ENCODE measurements at places on chromosomes 3 and 15.
A peak's percentile ranks its signal among the peaks of the same experiment; 100 is the strongest.

- no peak for DNase-seq
Measured at GRCh38 chr3:23232016-23232415, 28.9 kb downstream of the UBE2E2 start.

GRCh38 chr3:3372210-3372777 is 192.8 kb upstream of the CRBN start:
- no peak for DNase-seq

DNA sequence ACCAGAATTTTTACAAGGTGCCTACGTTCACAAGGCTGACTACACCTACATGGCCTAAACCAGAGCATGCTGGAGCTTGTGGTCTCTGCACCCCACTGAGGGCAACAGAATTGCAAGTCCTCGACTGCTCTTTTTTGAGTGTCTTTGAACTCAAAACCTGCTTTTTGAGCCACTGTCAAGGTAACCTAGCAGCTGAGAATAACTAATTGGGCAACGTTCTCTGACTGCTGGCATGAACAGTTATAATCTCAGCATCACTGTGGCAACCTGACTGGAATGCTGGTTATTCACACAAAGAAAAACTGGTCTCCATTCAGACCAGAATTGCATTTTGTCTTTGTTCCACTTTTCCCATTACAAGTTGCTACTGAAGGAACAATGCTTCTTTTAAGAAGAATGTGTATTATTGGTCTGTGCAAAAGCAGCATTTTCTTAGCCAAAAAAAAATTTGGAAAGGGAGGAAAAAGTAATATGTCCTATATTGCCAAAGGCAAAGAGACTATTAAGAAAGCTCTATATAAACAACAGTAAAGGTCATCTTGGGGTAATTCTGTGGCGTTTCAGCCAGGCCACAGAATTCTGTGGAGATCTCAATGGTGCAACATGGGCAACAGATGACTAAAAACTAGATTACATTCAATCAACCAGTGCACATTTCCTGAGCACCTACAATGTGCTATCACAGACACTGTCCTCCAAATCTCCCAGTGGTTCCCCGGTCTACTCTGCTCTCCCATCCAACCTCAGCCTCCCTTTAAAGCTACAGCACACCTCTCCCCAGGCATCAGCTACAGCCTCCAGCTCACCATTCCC is 76.8 kb downstream of the TNIK start:
- DNase-seq = no peak

GRCh38 chr3:130895690-130896488 is 2.0 kb downstream of the ATP2C1 start:
- DNase-seq = no peak

DNA sequence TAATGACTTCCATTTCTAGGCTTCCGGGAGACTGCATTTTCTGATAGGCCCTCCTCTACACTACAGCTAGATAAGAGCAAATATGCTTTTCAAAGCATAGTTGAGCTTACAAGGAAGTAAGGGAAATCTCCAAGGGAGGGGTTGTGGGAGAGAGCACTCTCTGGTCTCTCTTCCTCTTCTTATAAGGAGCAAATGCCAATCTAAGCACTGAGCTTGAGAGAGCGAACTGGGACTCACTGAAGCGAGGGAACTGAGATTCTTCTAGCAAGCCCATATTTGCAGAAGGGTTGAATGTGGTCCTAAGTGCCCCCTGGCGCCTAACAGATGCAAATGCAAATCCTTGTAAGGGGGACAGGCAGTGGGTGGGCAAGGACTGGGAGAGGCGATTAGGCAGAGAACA is 164.8 kb downstream of the ERC2 start:
- no peak for DNase-seq

GRCh38 chr3:179651687-179652446 is 973 bp upstream of the USP13 start:
- no peak for DNase-seq

DNA sequence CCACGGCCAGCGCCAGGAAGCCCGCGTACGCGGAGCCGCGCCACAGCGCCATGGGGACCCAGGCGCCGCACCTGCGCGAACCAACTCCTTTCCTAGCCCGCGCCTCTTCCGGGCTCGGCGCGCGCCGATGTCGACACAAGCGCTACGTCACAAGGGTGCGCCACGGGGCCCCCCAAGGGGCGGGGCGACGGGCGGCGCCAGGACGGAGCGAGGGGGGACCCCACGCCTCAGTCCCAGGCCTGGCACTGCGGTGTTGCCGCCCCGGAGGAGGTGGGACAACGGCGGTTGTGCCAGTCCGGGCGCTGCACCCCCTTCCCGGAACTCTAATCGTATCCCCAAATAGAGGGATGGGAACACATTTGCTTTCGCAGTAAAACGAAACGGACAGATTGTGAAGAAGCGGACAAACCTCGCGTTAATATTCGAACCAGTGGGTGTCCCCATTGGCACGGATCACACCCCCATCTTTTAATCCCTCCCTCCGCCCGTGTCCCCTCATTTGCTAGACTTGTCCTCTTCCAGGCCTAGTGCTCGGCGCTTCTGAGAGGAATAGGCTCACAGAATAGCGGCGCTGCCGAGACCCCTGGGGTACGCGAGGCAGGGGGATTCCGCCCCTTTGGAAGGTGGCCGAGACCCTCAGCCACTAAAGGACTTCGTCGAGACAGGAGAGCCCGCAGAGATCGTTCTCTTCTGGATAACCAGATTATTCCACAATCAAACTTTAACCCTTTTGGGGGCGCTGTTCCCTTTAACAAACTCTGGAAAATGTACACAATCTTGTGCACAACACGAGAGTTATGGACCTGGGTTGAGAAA is at the start of gene ADPGK:
Gene ADPGK, minus strand, starts transcription at position 119 of the 816 bp plus-strand sequence. Its CDS starts 67 bp downstream, at position 52.
- DNase-seq = peak; percentile 82

- DNase-seq = no peak
Measured at GRCh38 chr3:176037636-176038035, 1159.6 kb downstream of the TBL1XR1 start.

DNA sequence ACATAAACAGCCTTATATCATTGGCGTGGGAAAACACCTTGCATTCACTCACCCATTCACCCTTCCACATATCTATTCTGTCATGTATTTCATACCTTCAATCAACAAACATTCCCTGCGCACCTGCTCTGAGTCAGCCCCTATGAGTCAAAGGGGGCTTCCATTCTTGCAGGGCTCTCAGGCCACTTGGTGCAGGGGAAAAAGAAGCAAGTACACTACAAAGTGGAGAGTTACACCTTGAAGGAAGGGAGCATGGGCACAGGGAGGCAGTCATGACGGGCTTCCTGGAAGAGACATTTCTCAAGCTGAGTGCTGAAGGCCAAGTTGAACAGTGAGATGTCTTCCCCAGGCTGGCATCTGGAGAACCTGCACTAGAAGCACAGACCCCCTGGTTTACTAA is 4.6 kb upstream of the AMOTL2 start:
- DNase-seq = no peak

DNA sequence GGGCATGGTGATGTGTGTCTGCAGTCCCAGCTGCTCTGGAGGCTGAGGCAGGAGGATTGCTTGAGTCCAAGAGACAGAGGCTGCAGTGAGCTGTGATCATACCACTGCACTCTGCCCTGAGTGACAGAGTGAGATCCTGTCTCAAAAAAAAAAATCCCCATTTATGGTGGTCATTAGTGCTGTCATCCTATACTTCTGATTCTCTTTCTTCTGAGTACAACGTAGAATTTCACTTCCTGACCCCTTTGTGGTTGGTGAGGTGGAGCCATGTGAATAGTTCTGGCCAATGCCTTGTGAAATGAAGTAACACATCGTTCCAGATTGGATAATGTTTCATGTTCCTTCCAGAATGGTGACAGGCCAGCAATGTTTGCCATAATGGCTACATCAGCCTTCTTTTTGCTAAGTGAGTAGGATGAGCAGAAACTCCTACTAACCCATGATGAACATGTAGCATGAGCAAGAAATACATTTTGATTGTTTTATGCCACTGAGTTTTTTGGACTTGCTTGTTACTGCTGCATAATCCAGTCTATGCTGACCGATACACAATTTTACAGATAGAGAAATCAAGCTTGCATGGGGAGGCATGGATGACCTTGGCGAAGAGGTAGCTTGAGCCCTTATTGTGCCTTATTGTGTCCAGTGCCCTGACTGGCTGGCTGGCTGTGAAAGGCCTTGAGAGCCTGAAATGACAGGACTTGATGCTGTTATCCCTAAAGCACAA is 30.9 kb upstream of the TLE3 start:
- no peak for DNase-seq

DNA sequence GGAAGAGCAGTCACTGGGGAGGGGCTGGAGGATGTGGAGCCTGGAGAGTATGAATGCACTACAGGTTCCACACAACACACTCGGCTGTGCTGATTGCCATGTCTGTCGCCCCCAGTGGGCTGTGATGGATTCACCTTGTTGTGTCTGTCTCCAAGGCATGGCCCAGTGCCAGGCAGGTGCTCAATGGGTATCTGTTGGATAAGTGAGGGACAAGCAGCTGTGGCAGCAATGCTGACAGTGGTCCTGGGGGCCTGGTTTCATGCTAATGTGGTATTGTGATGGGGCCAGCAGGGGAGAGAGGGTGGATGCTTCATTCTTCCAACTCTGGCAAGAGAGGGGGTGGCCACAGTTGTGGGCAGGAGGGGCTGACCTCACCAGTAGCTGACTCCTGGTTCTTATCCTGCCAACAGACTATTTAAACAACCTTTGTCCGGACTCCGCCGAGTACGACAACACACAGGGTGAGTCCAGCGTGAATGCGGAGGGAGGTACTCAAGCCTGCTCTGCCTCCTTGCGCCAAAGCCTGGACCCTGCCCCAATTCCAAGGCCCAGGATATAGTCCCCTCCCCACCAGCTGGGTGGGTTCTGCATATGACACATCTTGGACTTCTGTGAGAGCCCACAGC is 47.3 kb upstream of the NR2C2 start:
- no peak for DNase-seq

- DNase-seq = no peak
Measured at GRCh38 chr3:146217324-146217723, 33.6 kb downstream of the PLSCR4 start.

GRCh38 chr15:92930776-92931175 is 30.7 kb downstream of the CHD2 start:
- no peak for DNase-seq

DNA sequence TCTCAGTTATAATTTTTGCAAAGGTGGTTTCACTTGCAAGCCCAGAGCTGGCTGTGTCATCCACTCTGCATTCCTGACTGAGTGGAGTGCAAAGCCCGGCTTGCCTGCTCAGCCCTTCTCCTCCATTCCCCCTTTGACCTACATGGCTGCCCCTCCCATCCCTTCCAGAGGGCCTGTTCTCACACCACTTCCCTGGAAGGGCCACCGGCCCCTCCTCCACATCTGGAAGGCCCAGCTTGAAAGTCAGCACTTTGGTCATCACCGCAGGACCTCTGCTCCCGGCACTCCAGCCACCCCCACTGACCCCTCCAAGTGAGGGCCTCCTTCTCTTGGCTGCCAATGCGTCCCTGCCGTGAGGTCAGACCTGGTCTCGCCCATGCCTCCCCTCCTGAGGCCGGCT is 74.1 kb upstream of the RNF7 start:
- no peak for DNase-seq

DNA sequence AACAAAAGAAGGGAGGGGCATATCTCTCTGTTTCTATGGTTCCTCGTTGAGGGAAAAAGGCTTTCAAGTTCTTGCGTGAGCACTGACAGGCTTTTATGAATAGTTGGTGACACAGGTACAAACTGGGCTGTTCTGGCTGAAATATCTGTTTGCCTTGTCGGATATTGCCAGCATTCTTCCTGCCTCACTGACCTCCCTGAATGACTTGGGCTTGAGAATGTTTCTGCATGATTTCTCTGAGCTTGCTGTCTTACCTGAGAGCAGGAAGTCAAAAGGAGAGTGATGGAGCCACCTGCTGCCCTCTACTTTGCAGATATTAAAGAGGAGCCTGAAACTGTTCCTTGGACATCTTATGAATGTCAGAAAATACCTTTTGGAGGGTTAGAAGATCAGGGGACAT is 4.8 kb downstream of the GCNT3 start:
- no peak for DNase-seq

GRCh38 chr3:123791417-123791816 is 92.7 kb downstream of the MYLK start:
- DNase-seq = no peak

DNA sequence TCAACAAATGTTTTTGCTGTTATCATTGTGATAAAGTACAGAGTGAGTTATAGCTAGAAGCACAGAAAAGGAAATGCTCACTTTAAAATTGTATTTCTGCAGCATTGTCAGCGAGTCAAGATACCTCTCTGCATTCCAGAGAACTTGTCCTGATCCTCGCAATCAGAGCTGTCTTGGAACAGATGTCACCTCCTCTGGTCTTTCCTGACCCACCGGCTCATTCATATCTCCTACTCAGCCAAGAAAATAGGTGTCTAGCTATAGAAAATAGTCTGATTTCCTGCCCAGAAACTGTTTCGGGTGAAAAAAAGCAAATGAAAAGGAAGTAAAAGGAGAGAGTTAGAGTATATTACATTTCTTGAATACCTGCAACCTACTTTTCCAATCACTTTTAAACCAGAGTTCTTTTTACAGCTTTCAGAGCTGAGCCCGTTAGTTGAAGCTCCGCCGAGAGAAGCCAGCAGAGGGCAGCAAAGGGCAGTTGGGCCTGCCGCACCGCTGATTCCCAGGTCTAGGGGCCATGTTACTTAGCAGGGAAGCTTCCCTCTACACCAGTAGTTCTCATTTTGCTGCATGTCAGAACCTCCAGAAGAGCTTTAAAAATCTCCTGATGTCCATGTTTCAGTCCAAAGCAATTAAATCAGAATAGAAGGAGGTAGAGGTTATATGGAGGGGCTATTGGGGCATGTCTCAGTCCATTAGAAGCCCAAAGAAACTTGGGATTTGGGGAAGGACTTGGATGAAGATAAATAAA is 185.7 kb upstream of the THRB start:
- DNase-seq = peak; percentile 16

DNA sequence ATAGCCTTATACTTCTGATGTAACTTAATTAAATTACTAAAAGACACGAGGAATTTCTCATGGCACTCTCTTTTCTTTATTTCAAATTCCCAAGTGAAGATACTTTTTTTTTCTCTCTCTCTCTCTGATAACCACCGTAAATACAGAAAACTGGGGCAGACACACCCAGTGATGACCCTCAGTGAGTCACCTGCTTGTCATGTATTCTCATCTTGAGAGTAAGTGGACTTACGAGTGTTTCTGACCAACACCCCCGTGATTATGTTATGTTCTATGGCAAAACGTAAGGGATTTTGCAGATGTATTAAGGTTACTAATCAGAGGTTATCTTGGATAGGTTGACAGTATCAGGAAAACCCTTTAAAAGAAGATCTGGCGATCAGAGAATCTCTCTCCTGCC is 348.8 kb upstream of the ZNF717 start:
- DNase-seq = no peak

DNA sequence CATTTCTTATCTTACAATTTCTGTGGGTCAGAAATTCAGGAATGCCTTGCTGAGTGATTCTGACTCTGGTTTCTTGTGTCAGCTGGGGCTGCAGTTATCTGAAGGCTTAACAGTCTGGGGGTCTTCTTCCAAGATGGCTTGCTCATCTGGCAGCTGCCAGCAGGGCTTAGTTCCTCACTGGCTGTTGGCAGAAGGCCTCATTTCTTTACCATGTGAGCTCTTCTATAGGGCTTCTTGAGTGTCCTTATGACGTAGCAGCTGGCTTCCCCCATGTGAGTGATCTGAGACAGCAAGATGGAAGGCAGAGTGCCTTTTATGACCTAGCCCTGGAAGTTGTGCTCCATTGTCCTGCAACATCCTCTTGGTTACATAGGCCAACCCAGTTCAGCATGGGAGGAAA is 82.0 kb upstream of the PDZRN3 start:
- no peak for DNase-seq

GRCh38 chr3:177742273-177742672 is 545.0 kb upstream of the TBL1XR1 start:
- DNase-seq = no peak

Data from NCI-H1048 (cell line).